ENCODE measurements at places on chromosomes 6 and 20.

- DNase-seq: no peak
These were observed 82.9 kb downstream of the LRFN2 start for GRCh38 chr6:40504274-40504673.

- DNase-seq: peak; percentile 76
These were observed 941 bp upstream of the SOX12 start for GRCh38 chr20:324177-325044.

- no peak for DNase-seq
These were observed 314.7 kb downstream of the PAX1 start for GRCh38 chr20:22020201-22020600.

- DNase-seq: no peak
These were observed 19.9 kb upstream of the MEP1A start for GRCh38 chr6:46773201-46773855.

DNA sequence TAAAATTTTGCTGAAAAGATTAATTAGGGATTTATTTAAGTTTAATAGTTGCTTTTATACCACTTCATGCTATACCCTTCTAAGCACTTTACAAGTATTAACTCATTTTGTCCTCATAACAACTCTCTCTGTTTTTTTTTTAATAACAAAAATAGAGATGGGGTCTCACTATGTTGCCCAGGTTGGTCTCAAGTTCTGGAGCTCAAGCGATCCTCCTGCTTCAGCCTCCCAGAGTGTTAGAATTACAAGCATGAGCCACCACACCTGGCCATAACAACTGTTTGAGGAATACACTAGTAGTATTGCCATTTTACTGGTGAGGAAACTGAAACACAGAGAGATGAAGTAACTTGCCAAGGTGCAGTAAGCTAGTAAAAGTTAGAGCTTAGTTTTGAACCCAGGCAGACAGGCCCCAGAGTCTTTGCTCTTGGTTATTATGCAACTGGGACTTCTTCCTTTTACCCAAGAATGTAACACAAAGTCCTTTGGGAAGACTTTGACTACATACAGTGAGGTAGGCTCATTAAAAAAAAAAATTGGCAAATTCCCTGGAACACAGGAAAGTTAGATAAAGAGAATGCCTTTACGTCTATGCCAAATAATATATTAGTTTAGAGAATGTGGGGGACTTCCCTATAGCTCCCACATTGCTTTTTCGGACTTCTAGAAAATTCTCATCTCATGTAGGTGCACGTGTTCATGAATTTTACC is 11.4 kb downstream of the ANKS1A start:
- no peak for DNase-seq

DNA sequence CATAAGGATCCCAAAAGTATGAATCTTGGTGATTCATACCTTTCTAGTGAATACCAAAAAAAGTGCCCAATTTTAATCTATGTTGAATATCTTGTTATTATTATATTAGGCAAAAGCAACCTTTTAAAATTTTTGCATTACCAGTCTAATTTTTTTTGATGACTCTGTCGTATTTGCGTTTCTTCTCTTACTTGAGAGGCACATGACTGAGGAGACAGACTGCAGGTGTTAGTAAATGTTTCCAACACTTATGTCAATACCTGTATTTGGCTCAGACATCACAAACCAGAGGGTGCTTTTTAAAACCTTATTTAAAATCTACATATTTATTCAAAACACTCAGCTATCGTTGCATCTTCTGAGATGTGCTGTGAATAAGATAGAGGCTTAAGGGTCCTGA is 27.1 kb downstream of the ID4 start:
- no peak for DNase-seq

GRCh38 chr6:37724530-37725220 is 27.0 kb upstream of the MDGA1 start:
- DNase-seq: no peak

Data from activated naive CD4-positive, alpha-beta T cell (primary cell).